ENCODE measurements at places on chromosomes 2 and 18.

GRCh38 chr2:236177967-236178889, 10.0 kb upstream of the GBX2 start:
- DNase-seq = no peak

GRCh38 chr2:127648321-127648720, 2.4 kb downstream of the GPR17 start:
- DNase-seq = no peak

DNA sequence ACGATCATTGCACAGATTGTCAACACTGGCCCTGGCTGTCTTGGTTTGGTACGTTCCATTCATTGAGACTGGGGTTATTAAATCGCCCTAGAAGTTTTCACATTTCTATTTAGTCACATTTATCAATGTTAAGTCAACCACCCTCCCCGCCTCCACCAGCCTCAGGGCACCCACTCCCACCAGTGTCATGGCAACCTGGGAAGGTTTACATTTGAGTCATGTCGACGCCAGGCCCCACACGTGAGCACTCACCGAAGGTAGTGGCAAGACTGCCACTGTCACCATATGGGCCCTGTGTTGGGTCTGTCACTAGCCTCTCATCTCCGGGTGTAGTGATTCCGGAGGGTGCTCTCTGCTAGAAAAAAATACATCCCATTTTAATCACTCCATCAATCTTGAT, 194.2 kb downstream of the TWIST2 start:
- DNase-seq = no peak

DNA sequence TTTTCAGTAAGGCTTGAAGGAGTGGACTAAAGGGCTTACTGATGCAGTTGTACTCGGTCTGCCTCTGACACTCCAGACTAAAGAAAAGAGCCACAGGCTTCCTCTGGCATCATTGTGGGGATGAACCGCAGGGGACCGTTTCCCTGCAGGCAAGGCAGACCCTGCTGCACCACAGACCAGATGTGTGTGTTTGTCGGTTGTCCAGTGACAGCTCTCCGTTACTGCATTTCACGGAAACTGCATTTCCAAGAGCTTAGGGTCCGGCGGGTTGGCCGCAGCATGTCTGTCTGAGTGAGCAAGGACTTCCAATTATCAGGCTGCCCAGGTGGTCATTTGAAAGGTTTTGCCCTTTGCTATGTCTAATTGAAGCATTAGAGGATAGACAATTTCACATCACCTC, 98.1 kb downstream of the FAM210A start:
- DNase-seq = no peak

DNA sequence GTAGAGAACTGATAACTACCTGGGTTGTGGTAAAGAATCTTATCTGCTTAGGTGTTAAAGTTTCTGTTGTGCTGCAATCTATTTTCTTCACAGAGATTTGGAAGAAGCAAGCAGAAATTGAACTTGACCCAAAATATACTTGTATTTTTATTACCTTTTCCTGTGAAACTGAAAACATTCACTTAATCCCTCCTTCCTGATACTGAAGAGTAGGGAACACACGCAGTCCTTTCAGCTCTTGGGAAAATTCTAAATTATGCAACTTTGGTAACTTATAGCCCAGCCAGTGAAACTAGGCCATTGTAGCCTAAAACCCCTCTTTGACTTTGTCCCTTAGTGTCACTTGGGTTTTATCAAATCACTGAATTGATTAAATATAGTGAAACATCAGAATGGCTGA, 128.4 kb upstream of the MEIS1 start:
- no peak for DNase-seq

DNA sequence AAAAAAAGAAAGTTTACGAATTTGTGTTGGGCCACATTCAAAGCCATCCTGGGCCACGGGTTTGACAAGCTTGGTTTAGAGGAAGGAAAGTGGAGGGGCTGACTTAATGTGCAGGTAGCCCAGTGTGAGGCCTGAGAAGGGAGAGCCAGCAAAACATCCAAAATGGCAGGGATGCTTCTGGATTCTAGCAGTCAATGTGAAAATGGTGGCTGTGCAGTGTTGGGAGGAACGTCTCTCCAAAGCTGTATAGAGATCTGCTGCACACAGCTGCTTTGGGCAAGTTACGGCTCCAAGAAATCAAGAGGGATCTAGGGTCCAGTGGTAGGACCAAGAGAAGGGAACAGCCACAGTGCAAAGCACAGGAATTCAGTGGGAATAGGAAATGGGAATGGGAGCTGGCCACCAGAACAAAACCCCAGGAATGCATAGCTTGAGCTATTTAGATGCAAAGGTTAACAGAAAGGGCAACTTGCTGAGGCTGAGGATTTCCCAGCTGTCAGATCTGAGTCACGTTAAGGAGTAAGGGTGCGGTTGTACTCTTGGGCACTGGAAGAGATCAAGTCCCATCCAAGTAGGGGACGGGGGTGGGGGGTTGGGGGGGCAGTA, 70.6 kb downstream of the B3GNT2 start:
- no peak for DNase-seq

GRCh38 chr2:735670-736218, 58.5 kb upstream of the TMEM18 start:
- DNase-seq = no peak

DNA sequence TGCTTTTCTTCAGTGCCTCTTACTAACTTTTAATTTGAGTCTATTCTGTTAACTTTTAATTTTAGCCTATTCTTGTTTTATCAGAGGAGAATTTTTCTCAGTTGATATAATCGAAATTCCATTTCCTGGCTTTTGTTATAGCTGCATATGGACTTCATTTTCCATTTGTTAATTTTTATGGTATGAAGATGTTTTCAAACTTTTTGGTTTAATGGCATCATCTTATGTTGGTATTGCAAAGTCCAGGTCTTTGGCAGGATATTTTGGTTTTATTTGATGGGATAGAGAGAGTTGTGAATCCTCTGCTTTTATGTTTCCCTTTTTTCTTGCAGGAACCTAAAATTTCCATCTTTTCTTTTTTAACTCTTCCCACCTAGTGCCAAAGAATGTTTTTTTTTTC, 70.9 kb upstream of the RAPGEF4 start:
- no peak for DNase-seq

GRCh38 chr18:49581371-49581770, 19.5 kb downstream of the LIPG start:
- DNase-seq = no peak

GRCh38 chr2:179525340-179525739, 260.7 kb upstream of the SESTD1 start:
- no peak for DNase-seq

DNA sequence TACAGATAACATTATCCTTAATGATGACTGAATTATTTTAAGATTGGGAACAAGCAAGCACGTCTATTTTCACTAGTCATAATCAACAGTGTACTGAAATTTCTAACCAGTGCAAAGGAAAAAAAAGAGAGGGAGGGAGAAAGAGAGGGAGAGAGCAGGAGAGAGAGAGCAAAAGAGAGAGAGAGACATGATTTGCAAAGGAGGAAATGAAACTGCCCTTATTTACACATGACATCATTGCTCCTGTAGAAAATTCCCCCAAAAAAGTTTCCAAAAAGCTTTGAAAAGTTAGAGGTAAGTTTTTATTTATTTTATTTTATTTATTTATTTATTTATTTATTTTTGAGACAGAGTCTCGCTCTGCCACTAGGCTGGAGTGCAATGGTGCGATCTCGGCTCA, 355.3 kb upstream of the CELF4 start:
- DNase-seq = no peak

DNA sequence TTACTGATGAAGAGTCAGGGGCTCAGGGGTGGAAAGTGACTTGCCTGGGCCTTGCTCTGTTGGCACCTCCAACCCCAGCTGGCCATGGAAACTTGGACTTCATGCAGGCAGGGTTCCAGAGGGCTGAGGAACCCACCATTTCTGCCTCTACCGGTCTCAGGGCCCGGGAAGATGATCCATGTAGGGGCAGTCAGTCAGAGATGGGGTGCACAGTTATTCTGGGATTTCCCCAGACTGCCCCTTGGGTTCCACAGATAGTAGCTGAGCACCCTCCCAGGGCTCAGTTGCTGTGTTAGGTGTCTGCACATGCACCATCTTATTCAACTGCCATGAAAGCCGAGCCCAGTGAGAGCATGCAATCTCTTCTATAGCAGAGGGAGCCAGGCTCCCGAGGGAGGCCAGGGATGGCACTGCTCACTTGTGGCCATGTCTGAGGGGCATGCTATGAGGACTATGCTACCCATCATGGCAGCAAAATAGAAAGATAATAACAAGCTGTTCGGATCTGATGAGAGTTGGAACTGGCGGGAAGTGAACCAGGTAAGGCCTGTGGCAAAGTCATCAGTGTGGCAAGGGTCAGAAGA, 37.3 kb downstream of the RHOB start:
- no peak for DNase-seq

- DNase-seq = no peak
Measured at GRCh38 chr2:21251216-21251980, 127.6 kb downstream of the TDRD15 start.

DNA sequence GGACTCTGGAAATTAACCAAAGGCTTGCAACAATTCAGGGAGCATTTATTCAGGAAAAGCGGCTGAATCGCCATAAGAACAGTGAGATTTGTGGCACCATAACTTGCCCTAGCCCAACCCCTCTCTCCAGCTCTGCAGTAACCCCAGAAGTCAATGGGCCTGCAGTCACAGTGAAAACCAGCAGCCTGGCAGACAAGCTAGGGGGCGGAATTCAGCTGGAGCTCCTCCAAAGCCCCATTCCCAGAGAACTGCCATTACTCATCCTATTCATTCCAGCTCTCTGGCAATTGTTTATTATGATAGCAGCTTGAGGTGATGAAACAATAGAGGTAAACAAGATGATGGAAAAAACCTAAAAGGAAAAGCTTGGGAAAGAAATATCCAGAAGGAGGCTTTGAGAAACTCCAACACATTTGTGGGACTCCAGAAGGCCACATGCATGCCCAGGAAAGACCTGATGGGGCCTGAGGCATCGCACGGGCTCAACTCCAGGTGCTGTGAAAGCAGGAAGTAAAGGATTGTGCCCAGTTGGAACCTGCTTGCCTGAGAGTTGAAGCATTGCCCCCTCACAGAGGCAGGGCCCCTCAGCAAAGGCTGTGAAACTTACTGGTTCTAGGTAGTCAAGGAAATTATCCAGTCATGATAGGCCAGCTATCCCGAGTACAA, 126.7 kb downstream of the TWIST2 start:
- DNase-seq = no peak

DNA sequence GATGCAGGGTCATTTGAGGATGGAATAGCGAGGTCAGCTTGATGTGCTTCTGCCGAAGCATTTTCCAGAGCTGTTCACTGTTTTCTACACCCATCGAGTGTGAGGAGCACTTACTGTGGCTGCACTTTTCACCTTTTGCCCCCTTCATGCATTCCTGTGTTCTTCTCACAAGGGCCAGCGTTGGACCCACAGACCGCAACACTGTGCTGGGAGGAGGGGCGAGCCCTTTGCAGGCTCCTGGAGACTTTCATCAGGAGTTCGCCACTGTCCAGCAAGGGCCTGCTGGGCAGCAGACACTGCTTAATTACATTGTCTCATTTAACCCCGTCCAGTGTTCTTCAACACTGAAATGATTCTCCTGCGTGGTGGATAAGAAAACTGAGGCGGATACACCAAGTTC, 29.9 kb downstream of the CYP26B1 start:
- DNase-seq = no peak

- no peak for DNase-seq
Measured at GRCh38 chr2:102977426-102978090, 215.7 kb downstream of the TMEM182 start.

DNA sequence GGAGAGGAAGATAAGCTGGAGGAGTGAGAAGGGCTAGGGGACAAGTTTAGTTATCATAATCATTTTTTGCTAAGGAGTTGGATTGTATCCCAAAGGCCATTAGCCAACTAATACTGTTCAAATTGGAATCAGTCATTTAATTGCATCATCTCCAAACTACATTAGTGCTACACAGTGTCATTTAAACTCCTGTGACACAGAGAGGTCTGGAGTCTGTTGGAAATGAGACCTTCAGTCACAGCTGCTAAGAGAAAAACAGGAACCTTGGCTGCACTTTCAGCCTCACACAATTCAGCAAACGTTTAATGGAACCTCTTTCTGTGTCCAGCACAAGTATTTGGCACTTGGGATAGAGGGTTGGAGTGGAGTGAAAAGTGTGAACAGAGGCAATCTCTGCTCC, 175.5 kb upstream of the MGAT5 start:
- DNase-seq = no peak

- DNase-seq = no peak
Measured at GRCh38 chr18:68714366-68714711, 569 bp downstream of the TMX3 start.

DNA sequence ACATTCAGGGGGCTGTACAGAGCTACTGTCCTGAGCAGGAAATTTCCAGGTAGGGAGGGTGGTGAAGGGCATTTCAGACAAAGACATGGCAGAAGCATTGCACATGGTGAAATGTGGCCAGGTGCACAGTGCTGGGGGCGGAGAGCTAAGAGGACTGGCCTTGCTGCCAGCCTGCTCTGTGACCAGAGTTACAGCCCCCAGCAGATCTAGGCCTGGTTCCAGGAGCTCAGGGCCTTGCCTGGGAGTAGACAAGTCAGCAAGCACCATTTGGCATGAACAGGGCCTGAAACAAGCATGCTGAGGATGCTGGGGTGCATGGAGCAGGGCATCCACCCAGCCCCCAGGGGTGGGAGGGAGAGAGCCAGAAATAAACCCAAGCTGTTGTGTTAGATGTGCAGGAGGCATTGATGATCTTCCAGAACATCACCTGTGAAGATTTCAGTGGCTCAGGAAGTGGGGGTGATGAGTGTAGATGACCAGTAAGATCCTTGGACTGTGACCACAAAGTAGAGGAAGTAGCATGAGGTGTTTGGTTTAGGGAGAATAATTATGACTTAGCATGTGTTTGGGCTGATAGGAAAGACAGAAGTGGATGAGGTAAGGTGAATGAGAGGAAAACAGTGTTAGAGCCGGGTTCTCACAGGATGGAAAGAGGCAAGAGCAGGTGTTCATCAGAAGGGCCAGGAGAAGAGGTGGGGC, 61.1 kb downstream of the COA5 start:
- DNase-seq = no peak

DNA sequence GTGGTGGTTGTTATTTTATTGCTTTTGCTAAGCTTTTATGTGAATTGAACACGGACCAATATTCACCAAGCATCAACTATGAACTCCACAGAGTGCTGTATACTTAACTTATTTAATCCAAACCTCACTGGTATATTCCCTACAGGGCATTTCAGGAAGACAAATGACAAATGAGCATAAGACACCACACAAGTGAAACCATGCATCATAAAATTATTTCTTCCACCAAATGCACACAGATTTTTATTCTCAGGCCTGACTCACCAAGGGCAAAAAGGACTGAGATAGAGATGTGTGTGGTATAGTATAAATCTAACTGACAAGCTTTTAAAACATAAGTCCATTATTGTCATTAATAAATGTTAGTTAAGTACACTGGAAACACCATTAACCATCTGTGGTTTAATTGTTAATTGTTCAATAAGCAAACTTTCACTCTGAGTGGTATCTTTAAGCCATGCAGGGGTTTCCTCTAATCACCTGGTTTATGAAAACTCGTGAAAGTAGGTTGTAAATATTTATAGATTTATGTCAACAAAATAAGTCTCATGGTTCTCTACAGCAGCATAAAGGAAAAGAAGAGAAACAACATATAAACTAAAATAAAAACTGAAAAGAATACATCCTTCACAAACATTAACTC, 77.6 kb upstream of the CRIM1 start:
- DNase-seq = no peak
